ENCODE measurements at places on chromosomes 5 and 9. TPM values are rescaled to one million over a fixed set of nuclear protein-coding genes. Genes with fewer than 3 reads are reported as not detected.
A peak's percentile ranks its signal among the peaks of the same experiment; 100 is the strongest.

WWC1 gene
- 0.60 TPM for total RNA-seq

AGGF1 gene
- 27.6 TPM for total RNA-seq

KCNN2 gene
- not detected for total RNA-seq

CTNND2 gene
- not detected for total RNA-seq

ANXA2R gene
- total RNA-seq, result 29.5 TPM

BARHL1 gene
- total RNA-seq, result not detected

PDE6A gene
- total RNA-seq, result not detected

GRIA1 gene
- total RNA-seq, result not detected

SLC25A2 gene
- 0.42 TPM for total RNA-seq

FBP2 gene
- total RNA-seq, result not detected

GRCh38 chr9:35001285-35001677 lies 11.7 kb downstream of the DNAJB5 start:
- no peak overlapping the region for H3K4me3 ChIP-seq
- no peaks in the 10 kb centered on the region for H3K36me3 ChIP-seq
- DNase-seq, result no peak
- no peaks in the 10 kb centered on the region for H3K27me3 ChIP-seq
- H3K27ac ChIP-seq, result peak overlapping the region; percentile 25

DNA sequence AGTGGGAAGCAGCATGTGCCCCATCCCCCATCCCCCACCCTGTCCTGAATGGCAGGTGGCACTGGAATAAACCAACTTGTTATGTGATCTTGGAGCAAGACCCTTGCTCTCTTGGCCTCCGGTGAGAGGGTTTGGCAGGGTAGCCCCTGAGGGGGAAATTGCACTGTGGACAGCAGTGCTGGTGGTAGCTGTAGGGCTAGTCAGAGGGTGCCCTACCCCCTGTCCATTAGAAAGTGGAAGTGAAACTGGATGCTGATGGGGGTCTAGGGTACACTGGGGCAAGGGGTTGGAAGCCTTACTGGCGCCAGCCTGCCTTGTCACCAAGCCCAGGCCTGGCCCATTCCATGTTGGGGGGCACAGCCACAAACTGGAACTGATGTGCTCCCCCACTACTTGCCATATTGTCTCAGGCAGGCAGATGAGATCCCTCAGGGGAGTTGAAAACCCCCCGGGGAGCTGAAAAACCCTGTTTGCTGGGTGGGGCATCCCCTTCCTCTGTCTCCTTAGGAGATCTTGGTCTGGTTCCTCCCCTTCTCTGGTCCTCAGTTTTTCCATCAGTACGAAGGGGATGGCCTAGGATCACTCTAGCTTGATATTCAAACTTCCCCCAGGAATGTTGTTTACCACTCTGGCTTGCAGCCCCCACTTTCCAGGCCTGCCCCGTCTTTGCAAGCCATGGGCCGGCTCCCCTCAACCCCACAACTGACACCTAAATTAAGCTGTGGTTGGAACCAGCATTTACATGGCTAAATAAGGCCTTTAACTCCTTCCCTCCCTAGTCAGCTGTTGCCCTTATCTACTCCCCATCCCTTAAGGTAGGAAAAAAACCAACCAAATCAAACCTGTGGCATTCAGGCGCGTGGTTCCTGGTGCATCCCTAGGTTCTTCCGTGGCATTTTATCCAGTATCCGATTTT lies 14.4 kb upstream of the SYNPO start:
- H3K27ac ChIP-seq, result no peak overlapping the region
- no peak for DNase-seq
- peaks cover 24% of the 10 kb centered on the region for H3K27me3 ChIP-seq
- H3K4me3 ChIP-seq, result no peak overlapping the region
- H3K4me1 ChIP-seq, result peaks cover 9% of the 10 kb centered on the region

DNA sequence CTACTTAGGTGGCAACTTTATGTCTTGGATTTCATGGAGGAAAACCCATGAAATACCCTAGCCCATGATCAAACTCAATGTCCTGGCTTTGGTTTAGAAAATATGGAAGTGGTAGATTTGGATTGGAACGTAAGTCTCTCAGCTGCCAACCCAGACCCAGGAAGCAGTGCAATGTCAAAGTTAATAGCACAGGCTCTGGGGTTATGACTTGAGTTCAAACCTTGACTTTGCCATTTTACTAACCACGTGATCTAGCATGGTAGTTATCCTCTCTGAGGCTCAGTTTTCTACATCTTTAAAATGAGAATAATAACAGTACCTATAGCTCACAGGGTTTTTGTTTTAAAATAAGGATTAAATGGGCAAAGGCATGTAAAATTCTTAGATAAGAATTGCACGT lies 13.8 kb downstream of the FYB1 start:
- peak overlapping the region; percentile 93 for H3K27ac ChIP-seq
- peaks cover 20% of the 10 kb centered on the region for H3K36me3 ChIP-seq
- peaks cover 66% of the 10 kb centered on the region for H3K4me1 ChIP-seq
- no peak for DNase-seq

DNA sequence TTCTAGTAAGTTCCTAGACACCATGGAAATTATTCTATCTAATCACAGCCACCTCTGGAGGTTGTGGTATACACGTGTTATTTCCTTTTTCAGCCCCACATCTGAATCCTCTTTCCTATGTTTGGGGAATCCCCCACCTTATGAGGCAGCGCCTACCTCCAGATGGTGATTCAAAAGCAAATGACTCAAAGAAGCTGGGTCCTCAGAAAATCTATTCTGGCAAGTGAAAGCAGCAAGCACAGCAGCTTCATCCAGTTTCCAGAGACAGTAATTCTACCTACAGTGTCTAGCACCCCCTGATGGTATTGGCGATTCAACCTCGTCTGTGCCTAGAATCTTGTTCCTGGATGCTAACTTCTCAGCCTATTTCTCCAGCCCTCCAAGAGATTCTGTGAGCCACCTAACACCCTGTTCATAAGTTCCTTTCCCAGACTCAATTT lies 43.0 kb downstream of the STRBP start:
- H3K27me3 ChIP-seq, result no peaks in the 10 kb centered on the region
- DNase-seq, result peak; percentile 53
- H3K27ac ChIP-seq, result no peak overlapping the region
- peaks cover 16% of the 10 kb centered on the region for H3K4me1 ChIP-seq

DNA sequence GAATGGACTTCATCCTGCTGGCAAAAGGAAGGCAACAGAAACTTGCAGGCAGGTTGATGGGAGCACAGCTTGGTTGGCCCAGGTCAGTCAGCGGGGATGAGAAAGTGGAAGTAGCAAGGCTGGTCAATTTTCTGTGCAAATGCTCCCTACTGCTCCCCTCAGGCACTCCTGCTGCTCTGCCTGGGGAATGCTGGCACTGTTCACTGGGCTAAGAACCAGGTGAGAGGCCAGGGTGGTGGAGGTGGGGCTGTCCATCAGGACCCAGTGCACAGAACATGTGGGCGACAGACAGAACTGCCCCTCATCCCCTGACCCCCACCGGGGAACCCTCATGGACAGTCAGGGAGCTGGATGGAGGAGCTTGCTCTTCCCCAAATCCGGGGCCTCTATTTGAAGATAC lies 593.1 kb downstream of the IRX1 start:
- no peak overlapping the region for H3K4me3 ChIP-seq
- no peak for DNase-seq
- no peaks in the 10 kb centered on the region for H3K4me1 ChIP-seq

DNA sequence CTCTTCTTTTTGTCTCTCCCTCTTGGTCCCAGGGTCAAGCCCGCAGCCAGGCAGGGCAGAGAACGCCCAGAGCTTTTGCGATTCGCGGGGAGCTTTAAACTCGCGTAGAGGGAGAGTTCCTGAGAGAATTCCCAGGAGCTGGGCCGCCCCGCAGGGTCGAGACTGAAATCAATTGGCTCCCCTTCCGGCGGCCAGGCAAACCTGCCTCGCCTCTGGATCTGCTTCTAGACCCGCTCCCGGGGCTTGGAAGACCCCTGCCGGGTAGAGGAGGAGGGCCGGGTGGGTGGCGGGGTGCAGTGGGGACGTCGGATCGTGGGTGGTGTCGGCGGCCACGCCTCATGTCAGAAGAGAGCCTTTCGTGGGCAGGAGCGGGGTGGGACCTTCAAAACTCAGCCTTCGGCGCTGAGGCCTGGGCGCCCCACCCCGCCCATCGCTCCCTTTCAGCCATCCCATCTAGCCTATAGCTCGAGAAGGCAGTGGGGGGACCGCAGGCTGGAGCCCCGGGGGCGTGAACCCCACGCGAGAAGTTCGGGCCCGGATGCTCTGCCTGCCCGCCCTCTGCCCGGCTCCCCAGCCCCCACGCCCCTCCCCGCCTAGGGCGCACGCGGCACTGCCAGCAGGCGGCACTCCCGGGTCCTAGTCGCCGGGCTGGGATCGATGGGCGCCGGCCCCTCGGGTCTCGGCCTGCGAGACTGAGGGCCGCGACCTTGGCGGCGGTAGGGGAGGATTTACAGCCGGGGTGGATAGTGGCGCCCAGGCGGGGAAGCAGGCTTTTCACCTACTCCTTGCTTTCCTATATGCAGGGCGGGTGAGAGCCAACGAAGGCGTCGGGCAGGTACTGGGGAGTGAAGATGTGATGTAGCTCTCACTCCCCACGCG lies 6.1 kb downstream of the PRDM6 start:
- no peak overlapping the region for H3K4me3 ChIP-seq
- peaks cover 8% of the 10 kb centered on the region for H3K4me1 ChIP-seq
- no peak overlapping the region for H3K27ac ChIP-seq

- H3K4me3 ChIP-seq, result no peak within 1 kb of the TSS
- peaks cover 12% of the 10 kb centered on the region for H3K4me1 ChIP-seq
- H3K27me3 ChIP-seq, result peaks cover 7% of the 10 kb centered on the region
- H3K36me3 ChIP-seq, result no peaks in the 10 kb centered on the region
- no peak within 1 kb of the TSS for H3K27ac ChIP-seq
- DNase-seq, result no peak
Observed at GRCh38 chr9:136851941-136852663, at the start of gene MAMDC4. Gene MAMDC4 (plus strand): TSS chr9:136852346. CDS start chr9:136852417, 71 bp downstream.

GRCh38 chr5:133569347-133569746 lies 43.0 kb downstream of the FSTL4 start:
- H3K4me1 ChIP-seq, result no peaks in the 10 kb centered on the region
- H3K27me3 ChIP-seq, result peaks cover 34% of the 10 kb centered on the region
- no peak overlapping the region for H3K4me3 ChIP-seq
- H3K36me3 ChIP-seq, result no peaks in the 10 kb centered on the region
- H3K27ac ChIP-seq, result no peak overlapping the region
- DNase-seq, result no peak

- H3K27ac ChIP-seq, result no peak overlapping the region
- H3K4me1 ChIP-seq, result peaks cover 7% of the 10 kb centered on the region
- DNase-seq, result no peak
- no peaks in the 10 kb centered on the region for H3K36me3 ChIP-seq
Observed at GRCh38 chr9:97529363-97530076, 28.1 kb downstream of the TMOD1 start.

- no peaks in the 10 kb centered on the region for H3K4me1 ChIP-seq
- no peak for DNase-seq
- no peaks in the 10 kb centered on the region for H3K27me3 ChIP-seq
- H3K27ac ChIP-seq, result no peak overlapping the region
- no peaks in the 10 kb centered on the region for H3K36me3 ChIP-seq
- H3K4me3 ChIP-seq, result no peak overlapping the region
Observed at GRCh38 chr9:79104951-79105350, 466.8 kb upstream of the TLE4 start.

DNA sequence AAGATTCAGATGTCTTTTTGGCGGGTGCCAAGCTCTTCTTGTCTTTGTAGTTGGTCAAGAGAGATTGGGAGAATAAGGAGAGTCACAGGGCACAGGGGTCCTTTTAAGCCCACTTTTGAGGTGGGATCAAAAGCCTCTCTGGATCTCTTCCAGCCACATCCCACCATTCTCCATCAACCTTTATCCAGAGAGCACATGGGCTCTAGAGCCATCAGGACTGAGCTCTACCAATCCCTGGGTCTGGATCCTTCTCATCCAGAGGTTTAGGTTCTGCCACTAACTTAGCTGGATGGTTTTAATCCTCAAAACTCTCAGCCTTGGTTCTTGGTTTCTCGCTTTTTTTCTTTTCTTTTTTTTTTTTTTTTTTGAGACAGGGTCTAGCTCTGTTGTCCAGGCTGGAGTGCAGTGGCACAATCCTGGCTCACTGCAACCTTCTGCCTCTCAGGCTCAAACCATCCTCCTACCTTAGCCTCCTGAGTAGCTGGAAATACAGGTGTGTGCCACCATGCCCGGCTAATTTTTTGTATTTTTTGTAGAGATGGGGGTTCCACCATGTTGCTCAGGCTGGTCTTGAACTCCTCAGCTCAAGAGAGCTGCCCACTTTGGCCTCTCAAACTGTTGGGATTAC lies 44.6 kb upstream of the MATR3 start:
- no peak overlapping the region for H3K4me3 ChIP-seq
- H3K4me1 ChIP-seq, result peaks cover 24% of the 10 kb centered on the region
- DNase-seq, result no peak
- H3K27me3 ChIP-seq, result no peaks in the 10 kb centered on the region
- H3K36me3 ChIP-seq, result no peaks in the 10 kb centered on the region

DNA sequence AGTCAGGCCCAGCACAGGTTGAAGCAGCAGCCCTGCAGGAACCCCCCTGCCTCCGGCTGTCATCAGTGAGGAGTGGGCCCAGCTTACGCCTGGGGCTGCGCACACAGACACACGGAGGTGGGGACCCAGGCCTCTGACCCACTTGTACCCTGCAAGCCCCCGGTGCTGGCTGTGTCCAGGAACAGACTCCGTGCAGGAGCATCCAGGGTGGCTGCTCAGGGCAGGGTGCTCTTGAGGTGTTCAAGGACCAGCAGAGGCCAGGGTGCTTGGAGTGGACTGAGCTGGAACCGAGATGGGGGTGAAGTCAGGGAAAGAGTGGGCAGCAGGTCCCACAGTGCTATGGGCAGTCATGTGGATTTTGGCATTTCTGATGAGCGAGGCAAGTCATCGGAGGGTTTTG lies 199.5 kb downstream of the CACNA1B start:
- peaks cover 2% of the 10 kb centered on the region for H3K27me3 ChIP-seq
- H3K27ac ChIP-seq, result no peak overlapping the region
- no peaks in the 10 kb centered on the region for H3K36me3 ChIP-seq

DNA sequence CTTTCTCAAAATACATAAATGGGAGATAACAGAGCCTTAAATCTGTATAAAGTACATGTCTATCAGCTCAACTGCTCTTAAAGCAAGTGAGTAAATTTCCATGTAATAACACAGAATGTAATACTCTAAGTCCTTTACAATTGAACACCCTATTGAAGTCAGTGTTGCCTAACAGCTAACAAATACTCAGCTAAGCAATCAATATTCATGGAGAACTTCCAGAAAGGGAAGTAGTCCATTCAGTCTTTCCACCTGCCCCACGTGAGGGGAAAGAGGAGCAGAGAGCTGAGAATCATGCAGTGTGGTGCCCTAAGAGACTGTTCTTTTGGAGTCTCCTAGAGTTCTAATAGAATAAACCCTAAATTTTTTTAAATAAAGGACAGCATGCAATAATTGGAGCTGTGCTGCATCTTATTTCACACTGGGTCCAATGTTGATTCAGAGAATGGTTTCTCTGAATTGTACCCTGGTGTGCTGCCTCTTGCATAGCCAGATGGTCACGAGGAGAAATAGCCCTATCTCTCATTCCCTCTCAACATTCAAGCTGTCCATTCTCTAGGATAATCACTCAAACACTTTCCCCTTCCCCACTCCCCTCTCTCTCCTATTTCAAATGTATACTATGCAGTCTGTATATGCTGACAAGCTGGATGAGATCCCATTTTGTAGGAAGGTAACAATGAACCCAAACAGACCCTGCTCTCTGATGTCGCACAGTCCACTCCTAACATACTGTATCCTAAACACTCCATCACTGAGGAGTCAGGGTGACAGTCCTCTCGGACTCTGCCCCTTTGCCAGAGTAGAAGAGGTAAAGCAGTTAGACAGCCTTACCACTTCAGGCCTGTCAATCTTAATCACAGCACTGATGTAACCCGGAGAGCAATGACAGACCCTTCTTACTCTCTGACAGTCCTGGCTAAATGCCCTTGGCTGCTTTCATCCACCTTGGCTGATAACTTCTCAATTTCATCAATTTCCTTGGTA lies 134.8 kb downstream of the EPB41L4A start:
- H3K4me3 ChIP-seq, result no peak overlapping the region
- H3K4me1 ChIP-seq, result no peaks in the 10 kb centered on the region
- no peak for DNase-seq
- peaks cover 3% of the 10 kb centered on the region for H3K27me3 ChIP-seq
- no peak overlapping the region for H3K27ac ChIP-seq
